Stimulated activated CD8-positive, alpha-beta memory T cell treated with anti-CD3 and anti-CD28 coated beads, Interleukin-7, amount 100 ng/mL, for 1 hour (primary cell): ENCODE measurements at places on chromosomes 12 and 14.

DNA sequence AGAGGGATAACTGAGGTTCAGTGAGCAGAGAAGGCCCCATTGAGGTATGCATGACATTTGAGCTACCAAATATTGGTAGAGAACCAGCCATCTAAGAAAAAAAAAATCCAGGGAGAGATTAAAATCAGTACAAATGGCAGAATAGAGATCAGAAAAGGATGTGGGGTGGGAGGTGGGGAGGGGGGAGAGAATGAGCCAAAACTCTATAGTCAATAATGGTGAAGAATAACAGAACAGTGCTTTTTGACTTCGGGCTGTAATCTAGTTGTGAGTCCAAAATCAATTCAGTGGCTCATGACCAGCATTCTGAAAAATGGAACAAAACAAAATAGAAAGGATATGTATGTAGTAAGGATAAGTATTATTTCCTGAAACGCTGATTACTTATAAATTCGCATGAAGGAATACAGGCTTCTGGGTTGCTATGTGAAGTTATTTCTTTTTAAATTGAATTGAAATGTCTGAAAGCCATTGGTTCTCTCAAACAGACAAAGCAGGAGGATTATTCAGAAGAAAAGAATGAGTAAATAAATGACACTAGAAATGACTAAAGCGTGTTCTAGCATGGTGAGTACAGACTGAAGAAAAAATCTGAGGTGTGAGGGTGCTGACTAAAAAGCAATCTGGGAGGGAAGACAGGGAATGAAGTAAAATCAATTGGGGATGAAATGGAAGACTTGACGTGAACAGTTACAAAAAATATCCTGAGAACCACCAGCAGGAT is 72.4 kb downstream of the ATP2B1 start:
- no peak for DNase-seq

- DNase-seq = no peak
Observed at GRCh38 chr14:102590667-102591099, 1.8 kb upstream of the RCOR1 start.

DNA sequence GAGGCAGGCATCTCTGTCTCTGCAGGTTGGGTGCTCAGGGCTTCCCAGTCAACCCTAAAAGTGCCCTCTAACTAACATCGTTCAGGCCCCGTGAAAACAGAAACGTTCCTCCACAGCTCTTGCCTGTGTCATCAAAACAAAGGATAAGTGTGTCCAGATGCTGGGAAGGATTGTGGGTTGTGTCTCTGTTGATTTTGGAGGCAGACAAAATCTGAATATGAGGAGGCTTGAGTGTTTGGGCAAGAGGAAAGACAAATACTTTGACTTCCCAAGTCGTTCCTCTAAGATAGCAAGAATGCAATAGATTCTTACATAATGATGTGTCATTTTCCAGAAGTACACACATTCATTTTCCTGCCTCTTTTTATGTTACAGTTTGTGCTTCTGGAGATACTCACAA is 52.9 kb downstream of the SERPINA3 start:
- no peak for DNase-seq

DNA sequence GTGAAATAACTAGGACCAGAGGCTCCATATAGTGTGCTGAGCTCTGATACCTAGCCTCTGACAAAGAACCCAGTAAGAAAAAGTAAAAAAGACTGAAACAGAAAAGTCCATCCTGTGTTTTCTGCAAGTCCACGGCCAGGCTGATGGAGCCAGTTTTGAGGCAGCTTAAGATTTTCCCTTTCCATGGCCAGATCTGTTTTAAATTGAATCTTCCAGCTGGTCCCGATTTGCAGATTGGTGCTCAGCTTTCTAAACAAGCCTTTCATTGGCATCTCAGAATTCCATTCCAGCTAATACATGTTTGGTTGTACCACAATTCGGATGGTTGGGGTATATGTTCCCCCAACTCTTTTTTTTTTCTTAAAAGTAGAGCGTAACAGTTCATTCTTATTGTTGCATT is 152.0 kb downstream of the DACT1 start:
- no peak for DNase-seq

- DNase-seq = no peak
Observed at GRCh38 chr14:34548472-34548981, 9.0 kb upstream of the EAPP start.

GRCh38 chr12:45572114-45572513 is 157.4 kb upstream of the ARID2 start:
- DNase-seq = no peak

DNA sequence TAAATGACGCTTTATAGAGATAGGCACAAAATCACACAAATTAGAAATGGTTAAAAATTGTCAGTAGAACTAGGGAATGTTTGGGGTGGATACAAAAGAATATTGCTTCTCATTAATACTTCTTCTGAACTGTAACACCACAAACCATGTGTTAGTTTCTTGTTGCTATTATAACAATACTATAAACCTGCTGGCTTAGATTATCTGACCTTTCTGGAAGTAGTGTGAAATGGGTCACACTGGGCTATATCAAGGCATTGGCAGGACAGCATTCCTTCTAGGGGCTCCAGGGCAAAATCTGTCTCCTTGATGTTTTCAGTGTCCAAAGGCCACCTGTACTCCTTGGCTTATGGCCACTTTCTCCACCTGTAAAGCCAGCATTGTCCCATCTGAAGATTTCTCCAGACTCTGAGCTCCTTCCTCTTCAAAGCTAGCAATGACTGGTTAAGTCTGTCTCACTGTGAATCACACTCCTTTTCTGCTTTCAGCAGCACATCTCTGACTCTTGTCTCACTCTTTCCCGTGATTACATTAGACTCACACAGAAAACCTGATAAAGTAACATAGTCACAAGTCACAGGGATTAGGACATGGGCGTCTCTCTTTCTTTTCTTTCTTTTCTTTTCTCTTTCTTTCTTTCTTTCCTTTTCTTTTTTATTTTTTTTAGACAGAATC is 86.3 kb downstream of the SLC15A4 start:
- no peak for DNase-seq

DNA sequence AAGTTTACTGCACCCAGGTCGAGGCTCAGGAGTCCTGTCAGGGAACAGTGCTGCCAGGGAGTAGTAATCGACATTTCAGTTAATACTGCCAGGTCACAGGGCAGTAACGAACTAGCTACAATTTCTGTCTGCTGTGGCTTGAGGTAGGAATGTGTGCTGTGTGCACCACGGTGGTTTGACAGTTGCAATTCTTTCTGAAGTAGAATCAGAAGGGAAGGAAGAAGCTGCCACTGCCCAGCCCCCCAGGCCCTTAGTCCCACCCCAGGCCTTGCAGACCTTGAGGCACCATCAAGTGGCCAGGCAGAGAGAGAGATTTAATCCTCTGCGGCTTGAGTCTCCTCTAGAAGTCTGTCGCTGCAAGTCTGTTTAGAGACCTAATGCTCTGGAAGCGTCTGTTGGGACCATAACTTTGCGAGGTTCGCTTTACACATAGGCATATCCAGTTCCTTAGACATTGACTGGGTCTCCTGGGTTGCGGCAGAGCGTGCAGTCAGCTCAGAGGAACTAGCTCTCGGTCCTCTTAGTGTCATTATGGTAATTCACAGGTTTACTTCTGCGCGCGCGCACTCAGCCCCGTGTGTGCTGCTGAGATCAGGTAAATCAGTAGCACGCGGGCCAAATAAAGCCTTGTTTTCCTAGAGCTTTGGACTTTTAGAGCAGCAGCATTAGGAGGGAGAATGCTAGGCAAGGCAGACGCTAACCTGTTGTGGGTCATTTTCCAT is 9.8 kb downstream of the NKX2-1 start:
- DNase-seq = no peak

DNA sequence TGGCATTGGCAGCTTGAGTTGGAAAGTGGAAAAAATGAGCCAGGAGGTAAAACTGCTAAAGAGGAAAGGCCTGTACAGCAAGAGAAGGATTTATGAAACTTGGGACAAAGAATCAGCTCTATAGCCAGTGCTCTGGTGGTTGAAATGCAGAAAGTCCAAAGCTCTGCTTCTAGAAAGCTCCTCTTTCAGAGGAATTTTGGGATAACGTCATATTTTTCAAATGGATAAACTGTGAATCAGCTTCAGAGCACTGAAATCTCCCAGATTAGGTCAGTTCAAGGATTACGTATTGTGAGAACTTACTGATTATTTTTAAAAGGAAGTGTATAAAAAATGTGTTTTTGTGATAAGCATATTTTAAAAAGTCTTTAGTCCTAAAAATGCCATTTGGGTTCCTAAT is 203.1 kb upstream of the CNOT2 start:
- DNase-seq = no peak

DNA sequence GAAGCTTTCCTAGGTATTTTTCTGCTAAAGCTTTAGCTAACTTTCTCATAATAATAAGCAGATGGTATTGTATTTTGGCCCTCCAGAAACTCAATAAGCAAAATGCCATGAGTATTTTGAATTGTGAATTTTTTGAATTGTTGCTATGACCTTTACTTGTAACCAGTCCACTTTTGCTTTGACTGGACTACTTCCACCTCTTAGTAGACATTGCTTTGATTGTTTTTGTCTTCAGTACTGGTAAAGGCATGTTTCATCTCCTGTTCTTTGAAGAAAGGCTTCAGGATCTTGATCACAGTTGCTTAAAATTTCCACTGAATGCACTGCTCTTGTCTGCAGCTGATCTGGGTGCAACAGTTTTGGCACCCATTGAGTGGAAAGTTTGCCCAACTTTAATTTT is 102.3 kb downstream of the TRMT5 start:
- DNase-seq = no peak

- DNase-seq = no peak
Observed at GRCh38 chr12:55392032-55392795, 8.1 kb upstream of the OR6C65 start.

GRCh38 chr12:119826661-119827445 is 50.3 kb downstream of the CIT start:
- no peak for DNase-seq

GRCh38 chr12:13071305-13072280 is 27.4 kb downstream of the FAM234B start:
- DNase-seq = no peak

DNA sequence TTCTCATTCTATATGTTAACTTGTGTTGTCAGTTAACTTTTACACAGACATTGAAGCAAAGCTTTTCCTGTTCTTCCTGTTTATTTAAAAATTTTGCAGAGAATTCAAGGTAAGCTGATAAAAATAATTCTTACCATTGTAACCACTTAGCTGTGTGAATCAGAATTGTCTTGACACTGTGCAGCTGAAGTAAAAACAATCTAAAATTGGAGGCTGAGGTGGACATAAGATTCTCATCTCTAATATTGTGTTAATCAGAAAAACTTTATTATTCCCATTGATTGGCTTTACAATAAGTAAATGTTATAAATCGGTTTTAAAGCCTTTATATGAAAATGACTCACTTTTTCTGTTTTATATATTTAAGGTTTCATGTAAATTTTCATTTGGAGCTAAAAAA is 240.3 kb upstream of the PLEKHG7 start:
- DNase-seq = no peak

DNA sequence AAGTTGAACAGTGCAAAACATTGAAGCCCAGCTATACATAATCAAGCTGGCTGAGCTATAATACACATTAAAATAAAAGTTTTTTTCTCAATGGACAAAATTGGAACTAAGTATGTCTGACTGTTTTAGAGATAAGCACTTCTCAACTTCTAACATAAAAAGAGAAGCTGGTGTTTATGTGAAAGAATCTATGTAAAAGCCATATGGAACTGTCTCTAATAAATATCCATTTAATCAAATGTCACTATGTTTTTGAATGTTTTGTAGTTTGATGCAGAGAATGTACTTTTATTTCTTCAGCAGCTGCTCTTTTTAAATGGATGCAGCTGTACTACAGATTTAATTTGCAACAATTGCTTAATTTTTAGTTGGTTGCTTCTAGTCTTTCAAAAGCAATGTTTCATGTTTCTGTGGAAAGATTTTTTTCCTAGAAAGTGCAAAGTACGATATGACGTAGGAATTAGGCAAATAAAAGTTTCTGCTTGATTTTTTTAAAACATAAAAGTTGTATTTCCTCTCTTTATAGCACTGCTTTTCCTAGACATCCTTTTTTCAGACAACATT is 114.2 kb downstream of the PDE3A start:
- no peak for DNase-seq

- no peak for DNase-seq
Observed at GRCh38 chr12:124661341-124661740, 93.9 kb upstream of the NCOR2 start.

DNA sequence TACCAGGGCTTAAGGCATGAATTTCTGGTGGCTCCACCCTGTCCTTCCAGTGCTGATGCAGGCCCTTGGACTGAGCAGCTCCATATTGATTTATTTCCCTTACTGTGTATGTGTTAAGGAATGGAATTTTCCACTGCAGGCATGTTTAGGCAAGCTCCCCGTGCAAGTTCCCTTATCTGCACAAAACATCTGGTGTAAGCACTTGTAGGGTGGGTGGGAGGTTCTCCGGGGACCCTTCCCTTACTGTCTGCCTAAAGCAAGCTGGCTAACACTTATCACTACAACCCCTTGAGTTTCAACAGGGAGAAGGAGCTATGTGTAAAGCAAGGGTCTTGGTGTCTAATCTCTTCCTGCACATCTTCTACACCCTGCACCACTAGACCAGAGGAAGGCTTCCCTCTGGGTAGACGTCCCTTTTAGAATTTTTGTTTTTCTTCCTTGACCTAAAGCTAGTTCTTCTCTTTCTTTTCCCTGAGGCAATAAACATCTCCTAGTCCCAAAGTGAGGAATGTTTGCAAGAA is 22.0 kb upstream of the DRAM1 start:
- no peak for DNase-seq

- DNase-seq = no peak
Observed at GRCh38 chr12:57604454-57604991, at the start of gene DTX3. TSS of gene DTX3 (plus strand) at chr12:57604824. CDS start at chr12:57606518, 1,694 bp downstream.

DNA sequence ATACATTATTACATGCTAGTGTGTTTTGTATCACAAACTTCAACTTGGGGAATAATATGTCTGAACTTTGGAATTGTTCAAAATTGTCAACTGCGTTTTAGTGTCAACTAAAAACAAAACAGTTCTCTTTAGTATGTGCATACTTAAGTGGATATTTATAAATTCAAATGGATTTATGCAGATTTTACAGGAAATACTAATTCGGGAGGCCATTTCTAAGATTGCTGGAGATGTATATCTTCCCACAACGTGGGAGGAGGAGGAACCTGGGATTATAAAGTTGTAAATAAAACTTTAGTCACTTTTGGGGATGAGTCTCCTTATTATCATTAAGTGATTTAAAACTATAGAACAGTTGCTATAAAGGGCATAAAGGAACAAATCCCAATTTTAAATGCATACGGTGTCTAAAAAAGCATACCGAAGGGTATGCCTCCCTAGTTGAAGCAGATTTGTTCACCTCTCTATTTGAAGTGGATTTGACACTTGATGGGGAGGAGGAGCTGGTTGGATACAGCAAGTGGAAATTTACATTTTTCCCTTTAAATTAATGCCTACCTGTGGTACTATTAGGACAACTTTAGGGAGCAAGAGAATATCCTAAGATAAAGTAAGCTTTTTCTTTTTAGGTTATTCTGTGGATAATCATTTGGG is 2.7 kb downstream of the PDE3A start:
- DNase-seq = no peak

DNA sequence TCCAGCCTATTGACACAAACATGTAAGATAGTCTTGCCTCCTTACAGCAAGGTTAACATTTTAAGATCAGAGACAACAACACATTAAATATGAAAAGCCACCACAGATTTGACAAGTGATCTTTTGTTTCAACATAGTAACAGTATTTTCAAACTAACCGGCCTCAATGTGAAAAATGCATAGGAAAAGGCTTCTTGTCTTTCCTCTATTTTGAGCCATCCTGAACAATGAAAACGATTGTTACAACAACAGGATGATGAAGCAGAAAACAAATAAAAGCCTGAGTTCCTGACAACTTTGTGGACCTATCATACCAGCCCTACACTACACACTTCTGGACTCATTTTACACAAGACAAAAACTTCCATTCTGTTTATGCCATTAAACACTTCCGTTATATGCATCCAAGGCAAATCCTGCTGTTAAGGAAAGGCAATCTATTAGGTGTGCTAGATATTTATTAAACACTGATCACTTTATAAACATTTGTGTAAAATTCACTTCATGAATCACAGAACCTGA is 37.3 kb downstream of the BAZ1A start:
- no peak for DNase-seq
